ENCODE measurements at places on chromosomes 16 and 17.

GRCh38 chr16:46916980-46917379, 32.8 kb downstream of the GPT2 start:
- no peak for DNase-seq

GRCh38 chr16:88491560-88492310, 38.7 kb downstream of the ZFPM1 start:
- DNase-seq, result no peak

- DNase-seq, result no peak
Measured at GRCh38 chr17:71208111-71208704, 912.6 kb upstream of the SOX9 start.

GRCh38 chr17:46872421-46872820, 21.0 kb downstream of the WNT9B start:
- DNase-seq, result no peak

DNA sequence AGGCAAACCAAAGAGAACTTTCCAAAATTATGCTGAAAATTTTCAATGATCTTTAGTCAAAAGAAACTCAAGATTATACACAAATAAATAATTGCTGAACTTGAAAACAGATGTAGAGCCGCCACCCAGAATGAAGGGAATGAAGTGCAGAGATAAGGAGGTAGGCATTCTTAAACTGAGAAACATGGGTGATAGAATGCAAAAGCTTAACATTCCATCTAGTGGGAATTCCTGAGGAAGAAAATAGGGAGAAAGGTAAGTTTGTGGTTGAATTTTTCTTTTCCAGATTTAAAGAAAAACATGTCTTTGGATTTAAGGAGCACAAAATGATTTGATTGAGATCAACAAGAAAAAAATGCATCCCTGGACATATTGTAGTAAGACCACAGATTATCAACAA, 108.3 kb downstream of the ELAC2 start:
- no peak for DNase-seq

GRCh38 chr17:60390186-60390585, 1.7 kb downstream of the USP32 start:
- DNase-seq, result no peak

GRCh38 chr16:15856901-15857698, at the start of gene MYH11:
Gene MYH11, minus strand, starts transcription at chr16:15857028. Its CDS starts 18,776 bp downstream, at chr16:15838252.
- DNase-seq, result no peak
